ENCODE measurements at places on chromosomes 6 and 20.

DNA sequence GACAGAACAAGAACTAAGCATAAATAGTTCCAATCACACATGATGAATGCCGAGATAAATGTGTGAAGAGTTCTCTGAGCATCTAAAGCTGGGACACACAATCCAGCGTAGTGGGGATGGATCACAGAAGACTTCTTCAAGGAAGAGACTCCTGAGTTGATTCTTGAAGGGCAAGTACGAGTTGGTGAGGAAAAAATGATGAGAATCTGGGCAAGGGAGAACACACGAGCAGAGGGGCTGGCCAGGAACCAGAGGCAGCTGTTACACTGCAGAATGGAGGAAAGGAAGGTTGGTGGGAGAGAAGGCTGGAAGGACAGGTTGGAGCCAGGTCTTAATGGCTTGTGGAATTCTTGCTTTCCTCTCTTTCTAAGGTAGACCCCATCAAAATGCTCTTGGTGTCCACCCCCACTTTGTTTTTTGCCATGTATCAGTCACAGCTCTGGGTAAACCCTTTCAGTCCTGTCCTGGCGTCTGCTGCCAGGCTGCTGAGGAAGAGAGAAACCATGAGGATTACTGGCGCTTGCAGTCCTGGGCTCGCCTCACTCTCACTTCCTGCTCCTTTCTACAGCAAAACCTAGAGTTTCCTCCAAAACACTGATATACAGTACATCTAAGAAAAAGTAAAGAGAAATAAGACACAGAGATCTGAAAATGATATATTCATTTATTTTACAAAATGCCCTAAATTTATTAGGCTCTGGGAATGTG is 127.6 kb upstream of the FAM184A start:
- no peak for DNase-seq

- no peak for DNase-seq
Observed at GRCh38 chr6:159590835-159591234, 102.2 kb downstream of the SOD2 start.

GRCh38 chr6:16199804-16200203 is 38.6 kb upstream of the GMPR start:
- no peak for DNase-seq

- DNase-seq, result no peak
Observed at GRCh38 chr6:894274-894673, 201.3 kb upstream of the EXOC2 start.

- no peak for DNase-seq
Observed at GRCh38 chr6:157459327-157459726, 78.3 kb downstream of the ZDHHC14 start.

GRCh38 chr20:40493071-40493470 is 196.0 kb downstream of the MAFB start:
- DNase-seq, result peak; percentile 24
